Mesothelial cell of epicardium (in vitro differentiated cells): ENCODE measurements at places on chromosomes 13 and 19. TPM values are rescaled to one million over a fixed set of nuclear protein-coding genes. Genes with fewer than 3 reads are reported as not detected.
A peak's percentile ranks its signal among the peaks of the same experiment; 100 is the strongest.

C1QTNF9 gene
- total RNA-seq = not detected in 3 replicates

ZNF565 gene
- 7.1 to 9.1 TPM (median 8.9 TPM) in 3 replicates for total RNA-seq

COL4A2 gene
- total RNA-seq = 432 to 469 TPM (median 449 TPM) in 3 replicates

DNA sequence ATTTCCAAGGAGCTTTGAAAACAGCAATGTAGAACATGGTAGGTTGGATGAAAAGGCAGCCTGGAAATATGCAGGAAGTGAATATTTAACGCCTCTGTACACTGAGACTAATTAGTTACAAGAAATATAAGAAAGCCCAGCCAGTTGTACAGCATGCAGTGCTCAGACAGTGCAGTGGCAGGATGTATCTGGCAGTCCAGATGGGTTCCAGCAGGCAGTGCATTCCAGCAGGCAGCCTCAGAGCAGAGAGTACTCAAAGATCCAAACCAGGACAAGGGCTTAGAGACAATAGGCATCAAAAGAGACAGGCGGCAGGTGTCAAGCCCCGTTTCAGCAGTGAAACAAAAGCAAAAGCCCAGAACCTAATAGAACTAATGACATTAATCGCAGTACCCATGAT lies 2776.3 kb downstream of the PCDH9 start:
- no peaks in the 10 kb centered on the region for H3K27me3 ChIP-seq
- H3K36me3 ChIP-seq = no peaks in the 10 kb centered on the region
- no peak for DNase-seq
- no peak overlapping the region for H3K4me3 ChIP-seq

GRCh38 chr19:56838024-56838908 lies 2.3 kb downstream of the PEG3 start:
- no peaks in the 10 kb centered on the region for H3K27me3 ChIP-seq
- no peak overlapping the region for H3K4me3 ChIP-seq
- H3K4me1 ChIP-seq = no peaks in the 10 kb centered on the region
- no peak for DNase-seq

DNA sequence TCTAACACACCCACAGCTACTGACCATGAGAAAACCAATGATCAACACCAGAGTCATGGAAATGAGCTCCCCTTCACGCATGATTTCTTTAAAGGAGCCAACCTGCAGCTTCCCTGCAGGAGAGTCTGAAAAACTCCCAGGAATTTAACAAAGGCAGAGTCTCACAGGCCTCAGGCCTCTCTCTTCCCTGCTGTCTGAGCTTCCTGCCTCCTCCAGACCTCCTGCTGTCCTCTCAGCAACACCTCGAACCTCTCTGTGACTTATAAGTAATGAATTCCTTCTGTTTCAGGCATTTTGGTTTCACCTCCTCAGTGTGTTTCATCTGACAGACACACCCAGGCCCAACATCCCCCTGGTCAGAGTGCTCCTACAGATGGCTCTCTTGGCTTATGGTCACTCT lies 1044.4 kb downstream of the UQCRFS1 start:
- no peak for DNase-seq
- H3K36me3 ChIP-seq = no peaks in the 10 kb centered on the region
- no peak overlapping the region for H3K4me3 ChIP-seq
- peak overlapping the region; percentile 3 for H3K27ac ChIP-seq

- peaks cover 2% of the 10 kb centered on the region for H3K36me3 ChIP-seq
- H3K4me1 ChIP-seq = peaks cover 1% of the 10 kb centered on the region
- no peak overlapping the region for H3K27ac ChIP-seq
- DNase-seq = no peak
- H3K4me3 ChIP-seq = no peak overlapping the region
These were observed 1141.3 kb upstream of the PCDH20 start for GRCh38 chr13:62556978-62557377.
